GM23338 (cell line): ENCODE measurements at places on chromosomes 3 and 15.

GRCh38 chr15:51030649-51031316 lies 63.9 kb downstream of the TNFAIP8L3 start:
- no peak for DNase-seq

GRCh38 chr3:187551416-187551815 lies 118.8 kb downstream of the SST start:
- no peak for DNase-seq

DNA sequence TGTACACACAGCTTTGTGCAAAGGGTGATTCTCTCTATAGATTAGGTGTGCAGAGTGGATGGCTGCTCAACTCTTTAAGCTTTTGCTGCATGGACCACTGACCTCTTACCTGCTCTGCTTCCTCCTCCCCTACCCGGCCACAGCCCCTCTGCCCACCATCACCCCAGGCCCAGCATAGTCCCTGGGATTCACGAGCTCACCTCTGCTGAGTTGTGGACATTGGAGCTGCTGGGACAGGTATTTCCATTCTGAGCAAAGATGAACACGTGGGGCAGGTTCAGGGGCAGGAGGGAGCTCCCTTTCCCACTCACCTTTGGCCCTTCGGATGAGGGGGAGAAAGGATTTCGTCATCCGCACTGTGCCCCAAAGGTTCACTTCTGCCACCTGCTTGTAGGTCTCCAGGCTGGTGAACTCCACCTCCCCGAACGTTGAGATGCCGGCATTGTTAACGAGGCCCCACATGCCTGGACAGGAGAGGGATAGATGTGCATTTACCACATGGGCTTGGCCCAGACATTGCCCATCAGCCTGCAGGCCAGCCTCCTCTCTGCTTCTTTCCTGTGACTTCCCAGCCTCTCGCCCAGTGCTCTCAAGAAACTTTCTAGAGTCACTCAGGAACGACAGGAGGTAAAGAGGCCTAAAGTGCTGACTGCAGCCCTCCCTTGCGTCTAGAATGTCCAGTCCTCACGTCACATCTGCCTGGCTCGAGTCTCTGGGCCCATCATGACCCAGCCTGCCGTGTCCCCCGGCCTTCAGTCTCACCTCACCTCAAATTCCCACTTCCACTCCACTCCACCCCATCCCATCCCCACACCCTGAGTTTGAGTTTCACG lies 41.6 kb downstream of the BDH1 start:
- DNase-seq = no peak

GRCh38 chr3:10189557-10190354 lies 25.0 kb downstream of the IRAK2 start:
- DNase-seq = no peak

DNA sequence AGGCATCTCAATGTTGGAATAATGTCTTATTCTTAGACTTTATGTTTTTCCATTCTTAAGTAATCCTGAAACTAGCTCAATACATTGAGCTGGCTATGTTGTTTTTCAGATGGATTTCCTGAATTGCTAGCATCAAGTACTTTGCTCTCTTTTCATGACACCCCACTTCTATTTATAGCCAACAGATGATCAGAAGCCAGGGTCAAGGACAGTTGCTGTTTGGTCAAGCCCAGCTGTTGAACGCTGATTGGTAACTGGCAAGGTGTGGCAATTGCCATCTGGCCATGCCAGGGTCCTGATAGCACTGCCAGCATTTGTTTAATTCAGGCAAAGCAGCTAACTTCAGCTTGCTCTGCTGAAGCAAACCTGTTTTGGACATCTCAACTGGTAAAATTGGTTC lies 46.2 kb upstream of the PLCL2 start:
- no peak for DNase-seq
